ENCODE measurements at places on chromosomes 5 and 9.

GRCh38 chr5:151156507-151157420 is 815 bp downstream of the ANXA6 start:
- peak; percentile 28 for DNase-seq

DNA sequence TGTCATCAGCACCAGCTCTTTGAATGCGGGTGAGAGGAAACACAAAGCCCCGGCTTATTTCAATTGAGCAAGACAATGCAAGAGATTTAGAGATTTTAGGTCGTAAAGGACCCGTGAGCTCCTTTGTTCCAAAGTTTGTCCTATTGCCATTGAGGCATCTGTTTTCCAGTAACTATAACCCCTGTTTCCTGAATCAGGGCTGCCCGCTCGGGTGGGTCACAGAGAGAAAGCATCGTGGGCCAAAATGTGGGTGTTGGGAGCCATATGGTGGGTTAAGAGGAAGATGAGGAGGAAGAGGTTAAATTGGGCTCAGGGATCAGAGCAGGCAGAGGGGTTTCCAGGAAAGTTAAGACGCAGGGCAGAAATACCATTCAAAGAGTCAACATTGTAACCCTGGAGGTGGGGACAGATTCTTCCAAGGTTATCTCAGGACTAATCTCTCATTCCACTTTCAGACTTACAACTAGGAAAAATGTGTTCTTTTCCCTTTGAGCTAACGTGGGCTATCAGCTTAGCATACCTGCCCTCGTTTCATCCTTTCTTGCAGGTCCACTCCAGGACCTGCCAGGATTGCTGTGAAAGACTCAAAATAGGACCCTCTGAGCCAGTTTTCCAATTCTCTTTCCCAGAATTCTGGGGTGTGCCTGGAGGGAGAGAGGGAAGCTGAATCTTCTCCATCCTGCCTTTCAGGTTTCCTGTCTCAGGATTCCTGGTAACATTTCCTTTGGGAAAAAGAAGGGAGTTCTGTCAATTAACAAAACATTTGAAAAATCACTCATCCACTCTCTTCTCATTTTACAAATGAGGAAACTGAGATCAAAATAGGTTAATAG is 95.5 kb upstream of the TAF11L2 start:
- DNase-seq = no peak

GRCh38 chr9:107685901-107686300 is 196.3 kb upstream of the KLF4 start:
- peak; percentile 28 for DNase-seq

- no peak for DNase-seq
Observed at GRCh38 chr9:16105168-16106020, 552.6 kb downstream of the CCDC171 start.

DNA sequence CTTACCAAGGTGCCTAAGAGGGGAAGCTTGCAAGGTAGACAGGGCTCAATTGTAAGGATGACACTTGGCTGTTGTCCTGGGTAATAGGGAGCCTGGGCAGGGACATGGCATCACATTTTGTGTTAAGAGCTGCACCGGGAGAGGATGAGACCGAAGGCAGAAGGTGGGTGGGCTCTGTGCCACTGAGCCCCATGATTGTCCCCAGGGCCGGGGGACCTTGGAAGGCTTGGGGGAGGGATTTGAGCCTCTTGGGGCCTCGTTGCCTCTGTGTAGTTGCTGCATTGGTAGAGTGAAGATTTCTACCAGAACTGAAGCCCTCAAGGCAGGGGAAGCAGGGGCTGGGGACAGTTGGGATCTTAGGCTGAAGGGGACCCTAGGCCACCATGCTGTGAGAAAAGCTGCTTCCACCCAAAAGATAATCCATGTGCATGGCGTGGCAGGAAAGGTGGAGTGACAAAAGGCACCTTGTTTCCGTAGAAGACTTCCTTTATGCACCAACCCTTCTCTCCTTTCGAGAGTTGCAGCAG is 11.9 kb downstream of the FGF18 start:
- no peak for DNase-seq

DNA sequence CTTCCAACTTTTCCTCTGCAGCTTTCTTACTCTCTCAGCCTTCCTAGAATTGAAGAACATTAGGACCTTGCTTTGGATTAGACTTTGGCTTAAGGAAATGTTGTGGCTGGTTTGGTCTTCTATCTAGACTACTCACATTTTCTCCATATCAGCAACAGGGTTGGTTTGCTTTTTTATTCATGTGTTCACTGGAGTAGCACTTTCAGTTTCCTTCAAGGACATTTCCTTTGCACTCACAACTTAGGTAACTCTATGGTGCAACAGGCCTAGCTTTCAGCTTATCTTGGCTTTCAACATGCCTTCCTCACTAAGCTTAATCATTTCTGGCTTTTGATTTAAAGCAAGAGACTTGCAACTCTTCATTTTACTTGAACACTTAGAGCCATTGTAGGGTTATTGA is 153.1 kb downstream of the CCDC192 start:
- DNase-seq = no peak

DNA sequence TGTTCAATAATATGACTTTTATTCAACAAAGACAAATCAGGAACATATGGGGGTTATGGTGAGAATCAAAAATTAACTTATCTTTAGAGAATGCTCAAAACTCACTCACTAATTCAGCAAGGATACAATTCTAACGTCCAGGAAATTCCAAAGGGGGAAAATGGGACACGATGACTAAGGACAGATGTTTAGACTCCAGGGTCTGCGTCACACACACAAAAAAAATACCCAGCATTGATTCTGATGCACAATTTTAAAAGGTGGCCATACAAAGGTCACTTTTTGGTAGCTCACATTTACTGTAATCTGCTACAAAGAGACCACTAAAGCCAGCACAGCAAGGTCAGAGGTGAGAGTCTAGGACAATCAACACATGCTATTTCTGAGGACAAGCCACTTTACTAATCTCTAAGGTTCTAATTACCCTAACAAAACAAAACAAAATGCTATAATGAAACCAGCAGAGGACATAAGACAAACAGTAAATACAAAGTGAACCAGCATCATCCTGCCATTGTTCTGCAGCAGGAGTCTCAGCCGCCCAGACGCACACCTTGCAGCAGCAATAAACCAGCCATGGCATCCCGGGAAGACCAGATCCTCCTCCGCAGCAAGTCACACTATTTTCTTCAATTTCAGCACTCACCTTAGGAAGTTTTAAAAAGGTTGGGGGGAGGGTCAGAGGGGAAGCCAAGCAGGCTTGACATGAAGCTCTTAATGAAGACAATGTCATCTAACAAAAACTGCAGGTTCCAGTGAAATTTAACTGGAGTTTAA is 57.8 kb downstream of the TTC39B start:
- peak; percentile 69 for DNase-seq

GRCh38 chr5:162052676-162053075 is 14.9 kb upstream of the GABRG2 start:
- DNase-seq = no peak

DNA sequence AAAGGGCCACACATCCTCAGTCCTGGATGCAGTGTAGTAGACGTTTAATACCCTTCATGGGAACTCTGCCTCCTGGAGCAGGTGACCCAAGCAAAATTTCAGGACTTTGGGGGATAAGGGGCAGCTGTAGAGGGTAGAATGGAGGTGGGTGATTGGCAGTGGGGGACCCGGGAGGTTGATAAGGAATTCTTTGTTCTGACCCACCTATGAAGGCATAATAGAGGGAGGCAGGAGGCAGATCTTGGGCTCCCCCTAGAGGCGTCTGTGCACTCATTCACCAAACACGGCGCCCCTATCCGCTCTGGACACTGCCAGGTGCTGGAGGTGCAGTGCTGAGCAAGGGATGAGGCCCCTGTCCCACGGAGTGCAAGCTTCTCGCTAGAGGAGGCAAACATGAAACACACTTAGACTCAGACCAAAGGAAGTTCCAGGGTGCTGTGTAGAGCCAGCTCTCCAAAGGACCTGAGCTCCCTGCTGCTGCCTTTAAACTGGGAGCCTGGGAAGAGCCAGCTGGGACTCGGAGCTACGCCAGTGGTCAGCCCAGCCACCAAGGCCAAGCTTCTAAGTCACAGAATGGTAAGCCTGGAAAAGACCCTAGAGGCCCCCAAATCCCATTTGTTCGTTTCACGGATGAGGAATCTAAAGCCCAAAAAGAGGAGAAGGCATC is 7.7 kb downstream of the IL17B start:
- DNase-seq = peak; percentile 40
